Stimulated activated CD8-positive, alpha-beta memory T cell treated with anti-CD3 and anti-CD28 coated beads, Interleukin-4, amount 100 ng/mL, for 4 hours (primary cell): ENCODE measurements at places on chromosomes 1 and 21.

GRCh38 chr1:161439280-161440232 lies 65.7 kb upstream of the FCGR2A start:
- DNase-seq = no peak

GRCh38 chr1:151956957-151957497 lies 36.6 kb downstream of the S100A10 start:
- no peak for DNase-seq

- DNase-seq = no peak
Observed at GRCh38 chr1:228423404-228424053, 6.9 kb upstream of the TRIM17 start.

DNA sequence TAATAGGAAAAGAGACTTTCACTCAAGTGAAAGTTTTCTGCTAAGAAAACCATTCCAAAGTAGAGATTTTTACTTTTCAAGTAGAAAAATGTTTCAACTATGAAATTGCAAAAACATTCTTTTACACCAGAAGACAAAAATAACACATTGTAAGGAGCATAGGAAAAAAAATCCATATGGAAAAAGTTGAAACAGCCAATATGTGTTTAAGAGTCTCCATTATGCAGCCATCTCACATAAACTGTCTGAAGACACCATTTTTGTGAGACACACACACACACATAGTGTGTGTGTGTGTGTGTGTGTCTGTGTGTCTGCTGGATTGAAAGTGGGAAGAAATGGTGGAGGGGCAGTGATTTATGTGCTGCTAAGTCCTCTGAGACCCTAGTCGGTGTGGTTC lies 162.1 kb downstream of the HHAT start:
- no peak for DNase-seq

GRCh38 chr1:93964096-93964776 lies 55.0 kb upstream of the GCLM start:
- no peak for DNase-seq

DNA sequence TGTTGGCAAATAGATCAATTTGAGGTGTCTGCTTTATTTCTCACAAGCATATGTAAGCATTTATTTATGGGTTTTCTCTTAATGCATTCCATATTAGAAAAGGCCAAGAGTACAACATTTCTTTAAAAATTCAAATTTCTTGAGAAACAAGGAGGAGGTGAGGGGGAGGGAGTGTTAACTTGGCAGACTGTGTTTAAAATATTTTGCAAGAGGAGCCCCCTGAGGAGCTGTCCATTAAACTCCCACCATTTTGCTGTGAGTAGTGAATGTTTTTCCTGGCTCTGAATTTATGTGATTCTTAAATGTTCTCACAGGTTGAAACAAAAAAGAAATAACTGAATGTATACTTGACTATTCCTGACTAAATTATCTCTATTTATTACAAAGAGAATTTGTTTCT lies 363.8 kb downstream of the PTPRC start:
- no peak for DNase-seq

- DNase-seq = no peak
Observed at GRCh38 chr1:246728311-246728710, 4.1 kb downstream of the SCCPDH start.

GRCh38 chr1:89516055-89516454 lies 8.6 kb upstream of the LRRC8B start:
- DNase-seq = no peak

DNA sequence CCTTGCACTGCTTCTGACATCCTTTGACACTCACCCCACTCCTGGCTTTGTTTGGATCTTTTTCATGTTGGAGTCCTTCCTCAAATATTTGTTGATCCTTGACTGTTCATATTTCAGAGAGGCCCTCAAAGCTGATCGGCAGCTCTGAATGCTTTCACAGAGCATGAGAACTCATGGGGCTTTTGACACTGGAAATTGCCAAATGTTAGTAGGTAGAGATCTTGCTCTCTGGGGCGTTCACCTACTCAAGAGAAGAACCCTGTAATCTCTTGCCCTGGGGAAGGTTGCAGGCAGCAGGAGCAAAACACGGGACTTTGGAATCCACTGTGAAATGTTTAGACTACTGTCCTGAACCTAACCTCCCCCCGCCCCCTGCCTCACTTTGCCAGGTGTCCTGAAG lies 67.4 kb upstream of the STUM start:
- no peak for DNase-seq

DNA sequence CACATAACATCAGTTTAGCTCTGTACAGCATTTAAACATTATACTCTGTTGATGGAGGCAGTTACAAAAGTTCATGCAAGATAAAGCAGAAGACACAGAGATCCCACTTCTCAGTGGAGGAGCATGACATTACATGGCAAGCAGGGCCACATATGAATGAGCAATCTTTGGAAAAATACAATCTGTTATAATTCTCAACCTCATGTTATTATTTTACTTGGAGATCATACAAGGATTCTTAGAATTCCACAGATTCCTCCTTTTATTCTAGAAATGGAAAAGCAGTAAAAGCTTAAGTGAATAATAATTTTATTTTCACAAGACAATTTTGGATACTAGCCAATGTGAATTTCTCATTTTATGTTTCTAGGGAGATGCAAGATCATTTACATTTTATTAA lies 66.6 kb downstream of the IFI44 start:
- DNase-seq = no peak

DNA sequence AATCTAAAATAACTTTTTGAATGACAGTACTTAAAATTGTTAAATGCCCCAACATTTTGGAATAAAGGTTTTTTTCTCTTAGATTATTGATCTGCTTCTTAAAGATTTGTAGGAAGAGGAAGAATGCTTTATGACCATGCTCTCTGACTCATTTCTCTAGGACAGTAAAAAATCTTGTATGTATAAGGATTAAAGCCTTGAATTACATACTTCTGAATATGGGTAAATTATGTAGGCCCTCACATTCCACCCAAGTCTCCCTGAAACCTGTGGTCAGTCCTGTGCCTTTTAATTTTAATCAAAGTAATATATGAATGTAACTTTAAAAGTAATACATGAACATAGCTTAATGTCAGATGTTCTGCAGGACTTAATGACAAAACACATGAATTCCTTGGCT lies 50.5 kb downstream of the ABCD3 start:
- no peak for DNase-seq

DNA sequence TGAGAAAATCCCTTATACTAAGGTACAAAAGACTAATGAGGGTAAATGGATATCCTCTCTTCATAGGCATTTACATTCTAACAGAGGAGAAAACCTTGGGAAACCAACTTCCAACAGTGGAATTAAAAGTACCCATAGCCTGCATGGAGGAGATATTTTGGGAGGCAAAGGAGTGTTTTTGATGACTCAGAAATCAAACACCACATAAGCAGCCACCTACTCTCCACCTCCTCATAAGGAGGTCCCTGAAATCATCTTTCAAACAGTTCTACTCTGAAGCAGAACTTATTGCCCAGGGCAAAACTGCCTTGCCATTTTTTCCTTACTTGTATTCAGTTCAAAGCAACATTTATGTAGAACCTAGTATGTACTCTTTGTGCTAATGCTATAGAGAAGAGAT lies 211.3 kb downstream of the KCNH1 start:
- no peak for DNase-seq

DNA sequence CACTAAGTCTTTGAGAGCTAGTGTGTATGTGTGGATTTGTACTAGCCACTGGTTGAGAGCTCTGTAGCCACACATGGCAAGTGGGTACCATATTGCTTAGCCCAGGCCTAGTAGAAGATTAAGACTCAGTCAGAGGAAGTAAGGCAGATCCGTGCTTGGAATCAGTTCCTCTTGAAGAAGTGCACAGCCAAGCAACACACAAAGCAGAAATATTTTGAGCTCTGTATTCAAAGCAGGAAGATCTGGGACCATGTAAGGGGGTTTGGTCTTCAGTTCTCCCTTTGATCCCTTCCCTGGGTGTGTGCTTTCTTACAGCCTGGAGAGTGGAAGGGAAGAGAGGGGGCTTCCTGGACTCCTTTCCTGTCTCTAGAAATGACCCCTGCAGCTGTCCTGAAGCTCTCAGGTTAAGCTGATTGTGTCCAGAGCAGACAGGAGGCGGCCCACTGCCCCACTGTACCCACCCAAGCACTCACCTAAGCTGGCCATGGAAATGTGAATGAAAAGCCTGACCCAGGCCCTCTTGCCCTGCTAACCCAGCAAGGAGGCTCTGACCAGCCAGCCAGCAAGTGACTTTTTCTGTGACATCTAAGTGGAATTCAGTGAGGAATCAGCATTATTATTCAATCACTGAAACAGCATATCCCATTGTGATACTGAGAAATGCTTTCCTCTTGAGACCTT lies 3.6 kb downstream of the ETS2 start:
- no peak for DNase-seq

DNA sequence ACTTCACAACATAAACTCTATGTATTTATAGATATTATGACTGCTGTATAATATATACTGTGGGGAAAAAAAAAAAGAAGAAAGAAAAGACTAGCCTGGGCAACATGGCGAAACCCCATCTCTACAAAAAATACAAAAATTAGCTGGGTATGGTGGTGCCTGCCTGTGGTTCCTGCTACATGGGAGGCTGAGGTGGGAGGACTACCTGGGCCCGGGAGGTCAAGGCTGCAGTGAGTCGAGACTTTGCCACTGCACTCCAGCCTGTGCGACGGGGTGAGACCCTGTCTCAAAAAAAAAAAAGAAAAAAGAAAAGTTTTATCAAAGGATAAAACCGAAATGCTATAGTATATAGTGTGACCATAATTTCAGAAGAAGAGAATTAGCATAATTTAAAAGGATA lies 2.7 kb downstream of the EXOC8 start:
- DNase-seq = no peak

DNA sequence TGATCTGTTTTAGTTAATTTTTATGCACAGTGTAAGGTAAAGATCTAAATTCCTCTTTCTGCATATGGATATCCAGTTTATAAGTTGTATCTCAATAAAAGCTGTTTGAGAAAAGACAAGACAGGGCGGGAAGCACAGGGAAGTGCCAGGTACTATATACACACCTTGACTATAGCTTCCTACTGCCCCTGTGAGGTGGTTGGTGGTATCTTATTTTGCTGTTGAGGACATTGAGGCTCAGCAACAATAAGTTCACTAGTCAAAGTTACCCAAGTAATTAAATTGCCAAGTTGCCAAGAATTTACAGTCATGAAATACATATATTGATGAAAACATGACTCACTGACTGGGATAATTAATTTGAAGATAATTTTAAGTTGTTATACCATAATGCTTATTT lies 109.1 kb downstream of the CD247 start:
- DNase-seq = no peak

DNA sequence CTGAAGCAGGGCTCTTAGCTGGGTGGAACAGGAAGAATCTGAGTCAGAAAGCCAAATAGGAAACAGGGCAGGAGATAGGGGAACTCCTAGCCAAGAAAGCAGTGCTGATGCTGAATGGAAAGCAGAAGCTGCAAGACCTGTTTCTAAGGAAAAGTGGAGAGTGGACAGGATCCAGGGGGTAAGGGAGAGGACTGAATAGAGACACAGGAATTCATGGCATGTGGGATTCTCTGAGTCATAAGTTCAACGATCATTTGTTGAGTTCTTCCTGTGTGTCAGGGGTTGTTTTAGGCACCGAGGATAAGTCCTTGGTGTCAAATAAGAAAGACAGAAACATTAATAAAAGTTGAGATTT lies 153.8 kb upstream of the FGGY start:
- no peak for DNase-seq

GRCh38 chr1:155287987-155288543 lies 10.8 kb downstream of the HCN3 start:
- no peak for DNase-seq

- no peak for DNase-seq
Observed at GRCh38 chr1:21653744-21654100, 15.4 kb downstream of the RAP1GAP start.

DNA sequence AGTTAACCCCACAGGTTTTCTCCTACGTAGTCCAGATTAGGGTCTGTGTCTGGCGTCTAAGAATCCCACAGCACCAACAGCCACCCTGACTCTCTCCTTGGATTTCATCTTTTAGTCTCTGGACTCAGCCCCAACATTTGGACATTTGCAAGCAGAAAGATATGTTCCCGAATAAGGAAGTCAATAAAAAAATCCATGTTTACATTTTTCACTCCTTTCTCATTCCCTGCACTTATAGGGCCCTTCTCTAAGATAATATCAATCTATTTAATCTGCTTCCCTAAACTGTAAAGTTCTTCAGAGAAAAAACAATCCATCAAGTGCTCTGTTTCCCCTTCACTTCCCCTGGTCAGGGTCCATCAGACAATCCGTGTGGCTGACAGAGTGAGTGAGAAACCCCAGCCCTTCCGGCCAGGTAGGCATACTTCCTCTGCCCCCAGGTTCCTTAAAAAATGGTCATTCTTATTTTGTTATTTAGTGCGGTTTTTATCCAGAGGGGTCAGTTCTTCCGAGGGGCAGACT lies 105.9 kb upstream of the CDC42BPA start:
- no peak for DNase-seq

DNA sequence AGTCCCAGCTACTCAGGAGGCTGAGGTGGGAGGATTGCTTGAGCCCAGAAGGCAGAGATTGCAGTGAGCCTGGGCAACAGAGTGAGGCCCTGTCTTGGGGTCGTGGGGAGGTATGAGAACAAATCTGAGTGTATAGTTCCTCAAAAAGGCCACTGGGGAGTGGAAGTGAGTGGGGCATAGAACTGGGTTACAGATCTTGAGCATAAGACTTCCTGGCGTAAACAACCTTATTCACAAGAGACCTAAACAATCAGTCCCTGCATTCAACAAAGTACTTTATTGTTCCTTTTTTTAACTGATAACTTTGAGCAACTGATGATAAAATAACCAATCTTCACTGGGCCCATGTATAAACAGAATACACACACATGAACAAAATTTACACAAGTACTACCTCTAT lies 72.7 kb upstream of the MUTYH start:
- DNase-seq = no peak

- no peak for DNase-seq
Observed at GRCh38 chr1:151610142-151610541, 1.7 kb upstream of the SNX27 start.
